ENCODE measurements at places on chromosomes 5 and 9. TPM values are rescaled to one million over a fixed set of nuclear protein-coding genes. Genes with fewer than 3 reads are reported as not detected.
A peak's percentile ranks its signal among the peaks of the same experiment; 100 is the strongest.

GRCh38 chr9:37508834-37509206, 23.1 kb downstream of the POLR1E start:
- DNase-seq = no peak
- H3K36me3 ChIP-seq = peaks cover 5% of the 10 kb centered on the region
- H3K27me3 ChIP-seq = no peaks in the 10 kb centered on the region
- no peaks in the 10 kb centered on the region for H3K4me1 ChIP-seq

- peak; percentile 48 for DNase-seq
- H3K4me1 ChIP-seq = peaks cover 17% of the 10 kb centered on the region
- no peaks in the 10 kb centered on the region for H3K27me3 ChIP-seq
- no peaks in the 10 kb centered on the region for H3K36me3 ChIP-seq
- H3K4me3 ChIP-seq = peak overlapping the region; percentile 82
These were observed 672 bp downstream of the MSANTD3 start for GRCh38 chr9:100427366-100428263.

- H3K4me3 ChIP-seq = no peak overlapping the region
- DNase-seq = peak; percentile 51
- H3K4me1 ChIP-seq = no peaks in the 10 kb centered on the region
- no peaks in the 10 kb centered on the region for H3K27me3 ChIP-seq
- no peak overlapping the region for H3K27ac ChIP-seq
These were observed 46.4 kb upstream of the EXOC3 start for GRCh38 chr5:396531-396961.

- DNase-seq = no peak
- no peaks in the 10 kb centered on the region for H3K4me1 ChIP-seq
- H3K27me3 ChIP-seq = no peaks in the 10 kb centered on the region
- no peak overlapping the region for H3K27ac ChIP-seq
- no peak overlapping the region for H3K4me3 ChIP-seq
- no peaks in the 10 kb centered on the region for H3K36me3 ChIP-seq
These were observed 356.8 kb downstream of the SPOCK1 start for GRCh38 chr5:137142346-137142745.

GRCh38 chr5:91281401-91281800, 101.7 kb downstream of the ARRDC3 start:
- peaks cover 13% of the 10 kb centered on the region for H3K4me1 ChIP-seq
- no peaks in the 10 kb centered on the region for H3K27me3 ChIP-seq
- H3K4me3 ChIP-seq = no peak overlapping the region
- no peak for DNase-seq

PTGES gene
- 2.2 TPM for total RNA-seq

C7 gene
- total RNA-seq = 142 TPM

DROSHA gene
- total RNA-seq = 26.3 TPM

- H3K36me3 ChIP-seq = no peaks in the 10 kb centered on the region
- H3K4me3 ChIP-seq = no peak overlapping the region
- H3K27ac ChIP-seq = no peak overlapping the region
- H3K27me3 ChIP-seq = no peaks in the 10 kb centered on the region
- DNase-seq = no peak
- no peaks in the 10 kb centered on the region for H3K4me1 ChIP-seq
These were observed 571.7 kb downstream of the KCTD16 start for GRCh38 chr5:144742361-144742760.

PCDHGB5 gene
- 7.4 TPM for total RNA-seq
